ENCODE measurements at places on chromosomes 12 and 14.

DNA sequence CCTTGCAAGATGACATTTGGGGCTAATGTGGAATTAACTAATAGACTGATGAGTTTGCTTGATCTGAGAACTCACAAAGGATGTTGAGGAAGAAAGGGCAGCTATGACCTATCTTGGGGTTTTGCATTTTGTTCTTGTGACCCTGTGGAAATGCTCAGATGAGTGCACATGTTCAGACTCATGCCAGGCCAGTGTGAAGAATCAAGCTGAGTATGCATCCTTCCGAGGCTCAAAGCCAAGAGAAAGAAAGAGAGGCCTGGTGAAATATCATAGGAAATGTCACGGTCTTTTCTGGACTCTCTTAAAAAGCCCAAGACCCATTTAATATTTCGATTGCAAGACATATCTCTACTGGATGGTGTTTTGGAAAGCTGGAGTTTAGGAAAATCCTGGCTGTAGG is 96.3 kb downstream of the CACNA1C start:
- DNase-seq: no peak

GRCh38 chr12:124456652-124457152 is 110.7 kb downstream of the NCOR2 start:
- no peak for DNase-seq

DNA sequence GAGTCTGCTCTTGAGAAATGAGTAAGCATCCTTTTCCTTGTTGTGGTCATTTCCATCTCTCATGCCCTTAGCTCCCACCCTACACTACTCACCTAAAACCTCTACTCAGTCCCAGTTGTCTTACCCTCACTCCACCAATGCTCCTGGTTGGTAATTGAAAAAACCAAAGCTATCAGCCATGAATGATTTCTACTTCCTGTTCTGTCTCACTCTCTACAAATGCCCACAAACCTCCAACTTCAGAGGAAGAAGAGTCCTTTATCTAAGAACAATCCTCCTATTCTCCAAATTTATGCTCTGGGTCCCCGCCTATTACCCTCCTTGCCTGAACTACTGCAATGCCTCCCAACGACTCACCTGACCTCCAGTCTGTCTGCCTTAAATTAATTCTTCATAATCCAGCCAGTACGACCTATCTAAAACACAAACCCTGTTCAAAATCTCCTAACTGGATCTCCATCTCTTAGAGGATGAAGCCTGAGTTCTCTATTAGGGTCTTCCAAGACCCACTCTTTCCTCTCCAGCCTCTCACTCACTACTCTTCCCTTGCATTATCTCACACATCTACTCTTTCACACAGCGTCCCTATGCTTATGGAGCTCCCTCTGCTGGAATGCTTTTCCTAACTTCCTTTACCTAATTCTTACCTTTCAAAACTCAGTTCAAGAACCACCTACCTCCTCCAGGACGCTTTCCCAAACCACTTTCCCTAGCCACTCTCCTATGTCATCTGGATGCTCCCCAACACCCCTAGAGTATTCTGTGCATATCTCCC is 2.2 kb downstream of the DHRS1 start:
- no peak for DNase-seq

GRCh38 chr12:133130808-133131128 is 341 bp downstream of the ZNF10 start:
- no peak for DNase-seq
